ENCODE measurements at places on chromosomes 1 and 21.
A peak's percentile ranks its signal among the peaks of the same experiment; 100 is the strongest.

GRCh38 chr21:33561373-33561772 is 18.5 kb downstream of the SON start:
- no peak for DNase-seq

DNA sequence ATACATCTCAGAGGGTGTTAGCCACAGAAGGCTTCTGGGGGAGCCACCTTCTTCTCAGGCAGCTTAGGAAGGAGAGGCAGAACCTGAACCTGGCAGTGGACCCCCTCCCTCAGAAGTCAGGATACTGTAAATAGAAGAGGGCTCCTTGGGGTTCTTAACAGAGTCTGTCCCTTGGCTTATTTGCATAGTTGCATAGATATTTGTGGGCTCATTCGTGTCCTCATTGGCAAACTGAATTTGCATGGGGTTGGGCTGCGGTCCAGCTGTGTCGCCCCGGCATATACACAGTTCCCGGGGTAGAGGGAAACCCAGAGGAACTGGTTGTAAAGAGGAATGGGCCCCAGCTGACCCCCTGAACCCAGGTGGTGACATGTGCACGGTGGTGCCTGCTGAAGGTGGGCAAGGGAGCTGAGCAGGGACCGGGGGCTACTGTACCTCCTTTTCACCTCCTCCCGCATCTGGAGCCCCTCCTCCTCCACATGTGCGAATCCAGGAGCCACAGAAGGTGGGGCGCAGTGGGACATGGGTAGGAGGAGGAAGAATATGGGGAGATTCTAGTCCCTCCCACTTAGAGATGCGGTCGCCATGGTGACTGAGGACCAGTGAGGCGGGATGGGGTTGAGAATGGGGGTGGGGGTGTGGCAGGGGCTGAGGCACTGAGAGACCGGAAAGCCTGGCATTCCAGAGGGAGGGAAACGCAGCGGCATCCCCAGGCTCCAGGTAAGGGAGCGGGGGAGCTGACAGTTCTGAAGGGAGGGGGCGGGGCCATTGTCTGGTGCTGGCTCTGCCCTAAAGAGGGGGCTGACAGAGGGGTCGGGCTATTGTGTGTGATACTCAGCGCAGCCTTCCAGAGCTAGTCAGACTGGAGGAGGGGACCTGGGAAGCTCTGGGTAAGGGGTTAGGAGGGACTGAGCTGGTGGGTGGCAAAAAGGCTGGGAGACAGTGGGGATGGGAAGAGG is 3.7 kb upstream of the SEMA4A start:
- peak; percentile 93 for DNase-seq

DNA sequence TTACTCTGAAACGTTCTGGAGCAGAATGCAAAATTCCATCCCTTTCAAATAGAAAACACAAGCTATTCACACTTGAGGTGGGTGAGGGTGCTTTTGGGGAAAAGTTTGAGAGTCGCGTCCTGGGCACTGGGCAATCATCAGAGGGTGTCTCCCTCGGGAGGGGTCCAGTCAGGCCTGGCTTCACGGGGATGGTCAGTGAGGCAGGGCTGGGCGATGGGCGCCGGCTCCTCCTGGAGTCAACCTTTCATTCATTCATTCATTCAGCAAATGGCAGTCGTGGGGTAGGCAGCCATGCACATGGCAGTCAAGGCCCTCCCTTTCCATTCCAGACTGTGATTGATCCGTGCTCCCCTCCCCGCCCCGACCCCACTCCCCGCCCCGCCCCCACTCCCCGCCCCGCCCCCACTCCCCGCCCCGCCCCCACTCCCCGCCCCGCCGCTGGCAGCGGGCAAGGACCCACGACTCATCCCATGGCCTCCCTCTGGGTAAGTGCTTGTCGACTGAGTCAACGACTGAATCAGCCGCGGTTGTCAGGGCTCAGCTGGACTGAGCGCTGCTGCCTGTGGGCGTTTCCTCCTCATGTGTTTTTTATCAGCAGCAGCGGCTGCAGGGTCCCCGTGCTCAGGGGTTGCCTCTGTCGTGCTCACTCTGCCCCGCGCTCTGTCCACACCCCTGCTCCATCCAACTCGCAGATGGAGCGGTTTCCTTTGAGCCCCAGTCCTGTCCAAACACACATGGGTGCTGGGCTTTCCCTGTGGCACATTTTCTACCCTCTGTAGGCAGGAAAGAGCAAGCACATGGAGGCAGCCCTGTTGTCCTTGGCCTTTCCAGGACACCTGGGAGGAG is 12.5 kb upstream of the SPSB1 start:
- DNase-seq = no peak

- no peak for DNase-seq
Measured at GRCh38 chr1:219478811-219479210, 134.1 kb downstream of the ZC3H11B start.
